ENCODE measurements at places on chromosomes 3 and 15.

GRCh38 chr15:65377105-65377975 is 462 bp downstream of the IGDCC3 start:
- peak; percentile 62 for DNase-seq

GRCh38 chr3:38115645-38116427 is 21.1 kb downstream of the ACAA1 start:
- DNase-seq: no peak

DNA sequence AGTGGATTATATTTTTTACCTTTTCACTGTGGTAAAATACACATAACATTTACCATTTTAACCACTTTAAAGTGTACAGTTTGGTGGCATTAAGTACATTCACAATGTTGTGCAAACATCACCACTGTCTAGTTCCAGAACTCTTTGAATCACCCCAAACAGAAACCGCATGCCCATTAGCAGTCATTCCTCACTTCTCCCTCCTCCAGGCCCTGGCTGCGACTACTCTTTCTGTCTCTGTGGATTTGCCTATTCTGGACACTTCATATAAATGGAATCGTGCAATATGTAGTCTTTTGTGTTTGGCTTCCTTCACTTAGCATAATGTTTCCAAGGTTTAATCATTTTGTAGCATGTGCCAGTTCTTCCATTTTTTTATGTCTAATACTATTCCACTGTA is 409.8 kb downstream of the NTRK3 start:
- no peak for DNase-seq

- DNase-seq: no peak
Observed at GRCh38 chr15:41562244-41562643, 3.2 kb downstream of the TYRO3 start.

DNA sequence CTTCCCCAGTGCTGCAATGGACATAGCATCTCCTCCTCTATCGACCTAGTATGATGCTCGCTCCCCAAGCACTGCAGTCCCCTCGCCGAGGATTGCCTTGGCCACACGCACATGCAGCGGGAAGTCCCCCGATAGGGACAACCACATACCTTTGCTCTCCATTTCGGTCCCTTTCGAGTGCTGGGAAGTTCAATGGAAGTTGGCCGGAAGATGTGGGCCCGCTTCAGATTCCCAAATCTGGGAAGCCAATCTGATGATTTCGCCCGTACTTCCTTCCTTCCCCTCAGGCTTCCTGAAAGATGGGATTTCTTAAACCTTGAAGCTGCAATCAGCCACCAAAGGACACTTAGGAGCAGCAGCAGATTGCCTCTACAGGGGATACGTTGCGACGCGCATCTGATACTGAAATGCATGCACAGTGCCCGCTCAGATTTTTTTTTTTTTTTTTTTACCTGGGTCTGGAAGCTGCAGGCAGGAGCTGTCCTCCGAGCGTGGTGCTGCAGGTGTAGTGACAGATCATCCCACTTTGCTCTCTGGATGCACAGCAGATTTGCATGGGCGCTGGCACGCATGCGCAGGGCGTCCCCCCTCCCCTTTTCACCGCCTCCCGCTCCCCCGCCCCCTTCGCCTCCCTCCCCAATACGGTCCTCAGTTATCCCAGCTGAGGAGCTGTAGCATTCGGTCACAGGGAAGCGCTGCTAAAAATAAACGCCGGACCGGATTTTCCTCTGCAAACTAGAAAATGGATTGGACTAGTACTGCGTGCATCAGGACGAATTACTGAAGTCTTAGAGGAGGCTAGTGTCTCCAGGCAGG is at the start of gene FGF12:
FGF12 (minus strand) TSS at position 510 of the 816 bp plus-strand sequence.
- DNase-seq: peak; percentile 66

GRCh38 chr15:79372428-79372827 is 59.7 kb upstream of the MINAR1 start:
- DNase-seq: no peak

DNA sequence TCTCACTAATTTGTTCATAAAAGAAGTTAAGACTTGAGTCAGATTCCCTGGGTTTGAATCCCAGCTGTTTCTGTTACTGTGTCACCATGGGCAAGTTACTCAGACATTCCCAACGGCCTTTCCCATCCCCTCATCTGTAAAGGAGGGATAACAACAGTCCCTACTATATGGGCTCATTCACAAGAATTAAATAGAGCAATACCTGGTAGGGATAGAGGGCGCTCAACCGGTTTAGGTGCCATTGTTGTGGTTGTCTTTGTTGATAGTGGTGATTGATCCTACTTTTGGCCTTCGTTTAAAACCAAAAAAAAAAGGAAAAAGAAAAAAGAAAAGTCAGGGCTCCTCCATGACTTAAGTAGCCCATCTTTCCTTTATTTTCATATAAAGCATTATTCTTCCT is 563.1 kb downstream of the GRM7 start:
- no peak for DNase-seq

DNA sequence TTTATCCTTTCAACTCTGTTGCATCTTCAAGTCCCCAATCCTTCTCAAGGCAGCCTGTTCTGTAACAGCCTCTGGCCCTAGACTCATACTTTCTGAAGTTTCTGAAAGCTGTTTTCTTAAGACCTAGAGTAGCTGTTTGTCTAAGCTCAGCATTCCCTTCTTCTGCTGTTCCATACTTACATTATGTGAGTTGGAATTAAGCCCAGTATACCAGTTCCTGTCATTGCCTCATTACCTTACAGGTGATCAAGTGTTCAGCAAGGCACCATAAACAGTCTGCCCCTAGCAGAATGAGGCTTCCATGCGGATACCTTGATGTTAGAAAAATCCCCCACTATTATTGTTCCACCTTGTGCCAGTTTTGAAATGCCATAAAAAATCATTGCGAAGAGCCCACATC is 180.6 kb downstream of the PLCL2 start:
- no peak for DNase-seq

DNA sequence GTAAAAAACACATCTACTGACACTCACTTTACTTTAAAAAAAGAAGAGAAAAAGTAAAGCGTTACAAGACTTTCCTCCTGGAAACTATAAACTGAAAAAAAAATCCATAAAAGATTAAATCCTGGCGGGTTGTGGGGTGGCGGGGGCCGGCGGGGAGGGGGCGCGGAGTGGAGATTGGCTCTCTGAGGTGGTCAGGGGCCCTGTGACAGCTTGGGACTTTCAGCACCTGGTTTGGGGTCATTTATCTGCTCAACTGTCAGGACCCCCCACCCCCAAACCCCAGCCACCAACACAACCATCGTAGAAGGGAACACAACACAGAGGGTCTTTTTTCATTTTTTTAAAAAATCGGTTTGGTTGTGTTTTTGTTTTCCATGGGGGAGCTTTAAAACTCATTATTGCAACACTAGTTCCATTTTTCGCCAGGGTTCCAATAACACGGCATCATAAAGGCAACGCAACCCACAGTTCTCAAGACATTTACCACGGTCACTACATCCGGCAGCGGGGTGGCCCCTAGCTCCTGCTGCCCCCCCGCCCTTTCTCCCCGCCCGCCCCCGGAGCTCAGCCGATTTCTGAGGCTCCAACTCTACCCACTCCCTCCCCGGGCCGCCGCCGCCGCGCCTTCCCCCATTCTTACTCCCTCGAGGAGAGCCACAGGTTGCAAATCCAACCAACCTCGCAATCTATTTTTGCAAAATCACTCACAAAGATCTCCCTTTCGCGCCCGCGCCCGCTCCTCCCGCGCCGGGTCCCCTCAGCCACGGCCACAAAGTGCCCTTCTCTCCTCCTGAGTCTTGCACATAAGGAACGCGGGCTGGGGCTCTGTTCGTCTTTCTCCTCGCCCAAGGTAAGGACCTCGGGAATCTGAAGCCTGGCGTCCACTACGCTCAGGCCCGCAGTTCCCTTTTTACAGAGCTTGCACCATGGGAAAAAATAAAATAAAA is 1.8 kb downstream of the BCL6 start:
- peak; percentile 44 for DNase-seq

DNA sequence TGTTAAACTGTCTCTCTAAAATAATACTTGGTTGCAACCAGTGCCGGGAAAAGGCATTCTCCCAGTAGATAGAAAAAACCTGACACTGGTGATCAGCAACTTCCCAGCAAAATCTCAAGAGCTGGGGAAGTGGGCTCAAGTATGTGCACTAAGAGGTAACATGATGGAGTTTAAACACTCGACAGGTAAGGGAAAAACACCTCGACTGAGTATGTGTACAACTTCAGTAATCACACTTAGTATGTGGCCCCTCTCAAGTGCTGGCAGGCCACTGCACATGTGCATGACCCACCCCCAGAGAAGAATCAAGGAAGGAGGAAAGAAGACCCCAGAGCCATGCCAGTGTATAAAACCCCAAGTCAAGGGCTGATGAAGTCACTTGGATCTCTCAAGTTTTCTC is 27.4 kb downstream of the SPESP1 start:
- DNase-seq: no peak

DNA sequence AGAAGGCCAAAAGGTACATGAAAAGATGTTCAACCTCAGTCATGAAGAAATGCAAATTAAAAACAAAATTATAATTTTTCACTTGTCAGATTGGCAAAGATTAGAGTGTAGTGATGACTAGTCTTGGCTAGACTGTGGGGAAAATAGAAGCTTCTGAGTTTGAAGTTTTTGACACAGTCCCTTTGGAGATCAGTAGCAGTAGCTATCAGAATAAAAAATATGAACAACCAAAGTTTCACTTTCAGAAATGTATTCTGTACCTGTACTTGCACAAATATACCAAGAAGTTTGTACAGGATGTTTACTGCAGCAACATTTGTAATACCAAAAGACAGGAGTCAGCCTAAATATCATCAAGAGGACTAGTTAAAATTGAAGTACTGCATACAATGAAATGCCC is 14.1 kb downstream of the ATP2C1 start:
- no peak for DNase-seq

Data from substantia nigra (tissue), 51 donors.